NCI-H2107 (cell line): ENCODE measurements at places on chromosomes 11 and 22.

DNA sequence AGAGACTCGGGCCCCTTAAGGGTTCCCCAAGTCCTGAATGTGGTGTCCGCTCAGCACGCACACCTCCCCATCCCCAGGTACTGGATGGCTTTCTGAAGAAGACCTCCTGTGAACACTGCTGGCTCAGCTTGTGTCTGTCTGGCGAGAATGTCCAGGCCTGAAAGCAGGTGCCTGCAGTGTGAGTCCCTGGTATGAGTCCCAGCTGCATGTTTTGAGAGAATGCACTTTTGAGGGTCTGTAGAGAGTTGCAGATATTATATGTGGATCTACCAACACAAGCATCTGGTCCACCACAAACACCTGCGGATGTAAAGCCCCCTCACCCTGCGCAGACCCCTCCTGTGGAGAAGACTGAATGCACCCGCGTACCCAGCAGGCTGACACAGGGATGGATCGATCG is 1308.9 kb downstream of the TBC1D22A start:
- no peak for DNase-seq

DNA sequence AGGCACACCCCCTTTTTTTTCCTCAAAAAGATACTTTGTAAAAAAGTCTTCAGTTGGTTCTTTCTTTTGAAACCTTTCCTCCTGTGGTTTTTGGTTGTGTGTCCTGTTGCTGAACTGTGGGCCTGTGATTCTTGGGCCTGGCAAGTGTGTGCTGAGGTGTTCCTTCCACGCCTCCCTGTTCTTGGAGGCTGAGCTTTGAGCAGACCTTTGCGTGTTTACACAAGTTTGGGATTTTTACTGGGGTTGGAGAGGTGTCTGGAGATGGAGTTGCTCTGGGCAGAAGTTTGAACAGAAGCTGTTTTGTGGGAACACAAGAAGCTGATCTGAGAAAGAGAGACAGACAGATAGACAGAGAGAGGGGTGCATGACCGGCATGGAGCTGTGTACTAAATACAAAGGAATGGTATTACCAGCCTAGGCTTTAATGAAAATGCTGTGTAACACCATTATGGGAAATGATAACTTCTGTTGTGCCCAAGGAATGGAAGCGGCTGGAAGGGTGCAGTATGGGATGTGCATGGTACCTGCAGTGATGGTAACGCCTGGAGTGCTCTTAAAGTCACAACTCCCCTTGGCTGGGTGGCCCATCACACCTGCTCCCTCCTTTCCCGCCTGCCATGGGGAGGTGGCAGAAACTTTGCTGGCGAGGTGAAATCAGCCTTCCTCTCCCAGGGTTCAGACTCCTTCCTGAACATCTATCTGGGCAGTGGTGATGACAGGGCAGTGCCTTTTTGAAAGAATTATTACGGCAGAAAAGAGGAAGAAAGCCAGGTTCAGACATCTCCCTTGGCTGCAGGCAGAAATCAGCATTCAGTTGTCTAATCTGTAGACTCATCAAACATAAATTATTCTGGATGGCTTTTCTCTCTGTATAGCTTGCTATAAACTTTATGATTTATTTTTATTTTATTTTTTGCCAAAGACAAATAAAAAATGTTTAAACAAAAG is 70.4 kb downstream of the LDLRAD3 start:
- DNase-seq = no peak

DNA sequence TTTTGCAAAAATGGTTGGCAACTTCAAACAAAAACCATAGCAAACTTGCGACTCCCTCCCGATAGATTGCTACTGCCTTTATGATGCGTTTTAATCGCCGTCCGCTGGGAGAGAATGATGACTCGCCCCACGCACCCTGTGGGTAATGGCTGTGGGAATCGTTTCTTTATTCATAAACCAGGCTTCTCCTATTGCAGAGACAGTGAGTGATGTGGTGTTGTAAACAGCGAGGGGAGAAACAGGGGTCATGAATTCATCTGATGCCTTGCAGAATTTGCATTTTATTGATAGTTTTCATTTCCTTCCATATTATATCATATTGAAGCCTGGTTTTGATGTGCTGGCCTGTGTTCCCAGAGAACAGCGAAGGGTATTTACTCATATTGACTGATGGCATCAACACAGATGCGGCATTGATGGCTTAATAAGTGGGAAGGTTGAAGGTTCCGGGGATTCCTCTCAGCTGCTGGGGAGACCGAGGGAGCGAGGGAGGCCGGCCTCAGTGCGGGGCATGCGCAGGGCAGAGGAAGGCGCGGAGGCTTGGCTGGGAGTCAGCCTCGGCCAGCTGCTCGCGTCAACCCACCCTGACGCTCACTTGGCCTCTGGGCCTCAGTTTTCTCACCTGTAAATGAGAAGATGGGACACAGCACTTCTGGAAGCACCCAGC is 41.3 kb downstream of the ARHGAP8 start:
- no peak for DNase-seq

DNA sequence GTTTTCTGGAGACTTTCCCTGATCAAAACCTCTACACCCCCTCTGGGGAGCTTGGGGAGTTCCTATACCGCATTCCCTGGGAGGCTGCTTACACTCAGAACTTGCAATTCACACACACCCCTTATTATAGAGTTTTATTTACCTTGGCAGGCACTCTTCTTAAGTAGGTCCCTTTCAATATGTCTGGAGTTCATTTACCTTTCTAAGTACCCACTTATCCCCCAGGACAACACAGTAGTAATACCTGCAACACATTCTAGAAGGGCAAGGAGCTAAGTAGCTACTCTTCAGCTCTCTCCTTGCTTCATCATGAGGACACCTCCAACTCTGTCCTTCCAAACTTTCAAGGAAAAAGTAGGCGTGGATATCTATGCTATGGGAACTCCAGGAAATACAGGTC is 127.8 kb upstream of the ANO3 start:
- DNase-seq = no peak

DNA sequence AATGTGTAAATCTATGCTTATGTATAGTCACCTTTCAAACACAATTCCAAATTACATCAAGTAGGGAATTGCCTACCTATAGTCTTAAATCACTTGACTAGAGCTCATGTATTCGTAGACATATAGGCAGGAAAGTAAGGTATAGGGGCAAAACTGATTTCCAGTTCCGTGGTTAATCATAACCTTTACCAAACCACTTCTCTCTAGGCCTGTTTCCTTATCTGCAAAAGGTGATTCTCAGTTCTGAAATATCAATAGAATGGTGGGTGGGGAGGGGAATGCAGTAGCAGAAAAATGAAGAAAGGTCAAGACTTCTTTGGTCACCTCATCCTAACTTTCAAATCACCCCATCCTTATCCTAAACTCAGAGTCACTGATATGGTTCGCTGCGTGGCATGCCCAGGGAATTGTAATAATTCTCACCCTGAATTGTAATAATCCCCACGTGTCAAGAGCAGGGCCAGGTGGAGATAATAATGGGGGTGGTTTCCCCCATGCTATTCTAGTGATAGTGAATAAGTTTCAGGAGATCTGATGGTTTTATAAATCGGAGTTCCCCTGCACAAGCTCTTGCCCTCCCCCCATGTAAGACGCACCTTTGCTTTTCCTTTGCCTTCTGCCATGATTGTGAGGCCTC is 1.9 kb upstream of the ANO5 start:
- DNase-seq = no peak

- DNase-seq = no peak
These were observed 10.1 kb downstream of the C11orf91 start for GRCh38 chr11:33690290-33691065.

DNA sequence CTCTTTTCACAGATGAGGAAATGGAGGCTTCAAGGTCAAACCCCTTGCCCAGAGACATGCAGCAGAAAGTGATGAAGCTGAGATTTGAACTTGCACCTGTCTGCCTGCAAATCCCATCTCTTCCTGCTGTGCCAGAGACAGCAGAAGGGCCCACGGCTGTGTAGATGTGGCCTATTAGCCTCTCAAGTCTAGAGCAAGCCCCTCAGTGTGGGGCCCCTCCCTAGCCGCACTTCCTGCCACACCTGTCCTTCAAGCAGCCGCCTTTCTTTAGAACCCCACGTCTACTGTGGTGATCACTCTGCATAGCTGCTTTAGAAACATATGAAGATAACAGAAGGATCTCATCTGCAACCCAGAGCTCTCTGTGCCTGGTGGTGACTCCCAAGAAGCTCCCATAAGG is 41.2 kb upstream of the JAM3 start:
- DNase-seq = no peak

DNA sequence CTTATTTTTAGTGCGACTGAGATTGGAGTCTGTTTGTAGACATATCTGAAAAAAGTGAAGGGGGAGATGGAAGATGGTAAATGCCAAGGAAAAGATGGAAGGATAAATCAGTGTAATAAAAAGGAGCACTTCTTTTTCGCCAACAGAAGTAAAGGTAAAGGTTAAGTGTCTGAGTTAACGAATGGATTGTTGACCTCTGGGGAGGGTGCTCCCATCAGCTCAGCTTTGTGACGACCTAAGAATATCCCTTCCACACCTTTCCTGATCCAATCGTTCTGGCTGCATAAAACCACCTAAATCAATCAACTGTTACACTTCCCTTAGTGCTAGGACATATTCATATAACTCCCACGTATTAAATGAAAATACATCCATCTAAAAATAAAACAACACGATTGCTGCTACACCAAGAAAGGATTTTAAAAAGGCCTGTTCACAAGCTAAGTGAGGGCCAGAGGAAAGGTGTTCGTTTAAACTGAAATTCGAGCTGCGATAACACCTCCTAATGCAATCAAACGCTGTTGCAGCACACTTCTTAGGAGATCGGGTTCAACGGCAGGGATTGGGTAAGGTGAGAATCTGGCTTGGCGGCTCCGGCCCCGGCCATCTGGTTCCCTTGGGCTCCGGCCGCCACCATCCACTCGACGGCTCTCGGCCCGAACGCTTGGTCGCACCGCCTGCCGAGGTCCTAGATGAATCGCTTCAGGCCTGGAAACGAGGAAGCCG is 658 bp downstream of the C11orf71 start:
- peak; percentile 66 for DNase-seq

- no peak for DNase-seq
These were observed 590 bp upstream of the CD6 start for GRCh38 chr11:60970890-60971289.

DNA sequence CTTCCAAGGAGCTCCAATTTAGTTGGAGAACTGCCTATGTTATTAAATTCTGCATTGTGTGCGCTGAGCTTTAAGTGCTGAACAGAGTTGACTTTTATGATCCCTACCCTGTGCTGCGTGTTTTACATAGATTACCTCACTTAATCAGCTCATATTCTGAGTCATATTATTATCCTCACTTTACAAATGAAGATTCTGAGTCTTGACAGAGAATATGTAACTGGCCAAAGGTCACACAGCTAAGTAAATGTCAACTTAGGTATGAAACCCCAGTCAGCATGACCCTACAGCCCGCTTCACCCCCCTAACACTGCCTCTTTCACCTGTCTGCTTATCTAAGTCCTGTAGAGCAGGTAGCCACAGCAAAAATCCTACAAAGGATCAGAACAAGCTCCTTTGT is 19.8 kb upstream of the TMPRSS5 start:
- no peak for DNase-seq

DNA sequence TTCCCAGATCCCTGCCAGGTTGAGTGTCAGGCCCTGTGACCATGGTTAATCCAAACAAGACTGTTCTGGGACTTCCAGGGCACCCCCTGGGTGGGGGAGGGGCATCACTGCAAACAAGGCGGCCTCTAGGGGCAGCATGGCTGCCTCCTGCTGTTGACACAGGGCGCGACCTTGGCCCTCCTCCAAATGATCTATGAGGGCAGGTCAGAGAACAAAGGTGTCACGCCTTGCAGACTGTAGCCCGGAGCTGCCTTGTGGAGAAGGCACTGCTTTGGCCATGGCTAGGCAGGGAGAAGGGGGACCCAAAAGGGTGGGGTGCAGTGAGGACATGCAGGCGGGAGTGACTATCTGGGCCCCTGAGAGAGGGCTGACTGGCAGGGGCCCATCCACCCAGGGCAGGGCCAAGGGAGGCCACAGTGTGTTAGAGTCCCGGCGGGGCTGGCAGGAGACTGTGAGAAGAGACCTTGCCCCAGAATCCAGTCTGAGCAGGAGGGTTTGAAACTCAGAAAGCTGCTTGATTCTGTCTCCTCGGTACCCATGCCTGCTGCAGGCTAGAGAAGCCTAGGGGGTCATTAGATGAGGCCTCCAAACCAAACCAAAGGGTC is 35.6 kb downstream of the KCNC1 start:
- no peak for DNase-seq

DNA sequence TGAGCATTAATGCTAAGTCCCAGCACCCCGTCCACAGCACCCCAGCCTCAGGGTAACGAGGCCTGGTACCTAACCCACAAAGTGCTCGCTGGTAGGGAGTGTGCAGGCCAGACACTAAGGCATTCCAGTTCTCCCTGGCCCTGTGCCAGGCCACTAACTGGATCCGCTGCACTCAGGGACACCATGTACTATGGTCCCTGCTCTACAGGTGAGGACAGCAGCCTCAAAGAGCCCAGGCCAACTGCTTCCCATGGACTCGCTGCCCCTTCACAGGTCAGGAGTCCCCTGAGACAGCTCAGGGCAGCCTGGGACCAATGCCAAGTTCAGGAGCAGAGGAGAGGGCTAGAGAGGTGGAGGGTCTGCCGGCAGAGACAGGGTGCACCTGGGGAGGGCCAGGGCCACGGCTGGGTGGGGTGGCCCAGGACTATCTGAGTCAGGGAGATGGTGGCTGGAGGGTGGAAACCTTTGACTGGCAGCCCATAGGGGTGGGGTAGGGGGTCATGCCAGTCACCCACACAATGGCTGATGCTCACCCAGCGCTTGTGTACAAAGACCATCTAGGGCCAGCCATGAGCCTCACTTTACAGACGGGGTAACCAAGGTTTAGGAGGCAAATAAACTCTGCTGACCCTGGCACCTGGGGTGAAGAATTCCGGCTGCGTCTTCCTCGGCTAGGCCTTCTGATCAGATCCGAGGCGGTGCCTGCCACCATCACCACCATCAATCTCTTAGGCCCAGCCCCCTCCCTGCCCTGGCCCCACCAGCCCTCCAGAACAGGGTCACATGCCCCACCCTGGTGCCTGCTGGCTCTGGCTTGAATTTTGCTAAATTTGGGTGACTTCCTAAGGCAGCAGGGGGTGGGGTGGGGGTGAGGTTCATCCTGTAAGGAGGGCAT is 5.6 kb downstream of the OSBPL5 start:
- no peak for DNase-seq

DNA sequence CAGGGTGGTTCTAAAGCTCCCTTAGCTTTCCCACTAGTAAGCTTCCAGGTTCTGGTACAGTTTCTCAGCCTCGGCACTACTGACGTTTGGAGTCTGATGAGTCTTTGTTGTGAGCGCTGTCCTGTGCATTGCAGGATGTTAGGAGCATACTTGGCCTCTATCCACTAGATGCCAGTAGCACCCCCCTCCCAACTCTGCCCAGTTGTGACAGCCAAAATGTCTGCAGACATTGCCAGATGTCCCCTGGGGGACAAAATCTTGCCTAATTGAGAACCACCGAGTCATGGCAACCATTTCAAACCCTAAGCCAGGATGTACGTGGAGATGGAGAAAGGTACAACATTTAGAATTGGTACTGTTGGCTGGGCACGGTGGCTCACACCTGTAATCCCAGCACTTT is 68.7 kb downstream of the PTPRJ start:
- no peak for DNase-seq

- DNase-seq = no peak
These were observed 799 bp downstream of the CCDC88B start for GRCh38 chr11:64340671-64341335.

GRCh38 chr11:61126256-61126655 is 24.0 kb downstream of the CD5 start:
- no peak for DNase-seq
